ENCODE measurements at places on chromosomes 2 and 18.

DNA sequence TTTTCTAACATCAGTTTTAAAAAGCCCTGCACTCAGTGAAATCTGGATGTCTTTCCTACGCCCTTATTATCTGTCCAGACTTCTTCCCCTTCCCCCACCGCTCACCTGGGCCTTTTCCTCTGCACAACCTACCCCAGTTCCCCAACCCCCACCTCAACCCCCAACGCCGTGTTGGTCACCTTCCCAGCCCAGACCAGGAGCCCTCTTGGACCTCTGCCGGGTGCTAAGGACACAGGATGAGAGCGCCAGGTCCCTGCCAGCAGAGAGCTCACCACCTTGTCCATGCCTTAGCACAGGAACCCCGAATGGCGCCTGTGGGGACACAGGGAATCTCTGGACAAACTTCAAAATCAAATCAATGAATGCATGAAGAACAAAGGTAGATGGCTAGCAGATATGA, 966 bp upstream of the RBM43 start:
- DNase-seq: no peak

DNA sequence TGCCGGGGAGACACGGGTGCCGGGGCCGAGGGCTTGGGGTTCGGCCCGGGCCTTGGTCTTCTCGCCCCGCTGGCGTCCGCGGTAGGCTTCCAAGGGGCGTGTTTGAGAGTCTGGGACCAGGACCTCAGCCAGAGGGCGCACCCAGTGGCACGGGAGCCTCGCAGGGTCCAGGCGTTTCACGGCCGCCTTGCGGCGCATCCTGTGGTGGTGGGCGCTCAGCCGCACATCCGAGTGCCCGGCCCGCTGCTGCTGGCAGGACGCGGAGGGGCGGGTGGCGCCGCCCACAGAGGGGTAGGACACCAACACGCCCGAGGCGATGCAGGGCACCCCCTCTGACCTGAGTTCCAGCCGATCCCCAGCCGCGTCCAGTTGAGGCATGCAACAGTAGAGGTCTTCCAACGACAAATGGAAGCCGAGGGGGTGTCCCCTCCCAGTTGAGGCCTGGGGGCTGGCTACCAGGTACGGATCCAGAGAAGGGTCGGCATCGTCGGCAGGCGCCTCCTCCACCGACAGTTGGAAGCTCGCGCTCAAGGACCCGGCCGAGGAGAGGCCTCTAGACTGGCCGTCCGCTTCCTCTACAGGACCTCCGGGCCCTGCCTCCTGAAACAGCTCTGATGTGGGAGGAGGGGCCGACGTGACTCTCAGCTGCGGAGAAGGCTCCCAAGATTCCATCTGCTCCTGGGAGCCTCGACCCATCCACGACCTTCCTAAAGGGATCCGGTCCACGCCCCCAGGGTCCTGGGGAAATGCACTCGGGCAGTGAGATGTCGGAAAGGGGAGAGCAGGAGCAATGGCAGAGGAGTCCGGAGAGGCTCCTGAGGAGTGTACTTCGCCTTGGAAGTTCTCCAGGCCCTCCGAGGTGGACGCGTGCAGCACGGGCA, 6.3 kb downstream of the C2orf81 start:
- DNase-seq: no peak

DNA sequence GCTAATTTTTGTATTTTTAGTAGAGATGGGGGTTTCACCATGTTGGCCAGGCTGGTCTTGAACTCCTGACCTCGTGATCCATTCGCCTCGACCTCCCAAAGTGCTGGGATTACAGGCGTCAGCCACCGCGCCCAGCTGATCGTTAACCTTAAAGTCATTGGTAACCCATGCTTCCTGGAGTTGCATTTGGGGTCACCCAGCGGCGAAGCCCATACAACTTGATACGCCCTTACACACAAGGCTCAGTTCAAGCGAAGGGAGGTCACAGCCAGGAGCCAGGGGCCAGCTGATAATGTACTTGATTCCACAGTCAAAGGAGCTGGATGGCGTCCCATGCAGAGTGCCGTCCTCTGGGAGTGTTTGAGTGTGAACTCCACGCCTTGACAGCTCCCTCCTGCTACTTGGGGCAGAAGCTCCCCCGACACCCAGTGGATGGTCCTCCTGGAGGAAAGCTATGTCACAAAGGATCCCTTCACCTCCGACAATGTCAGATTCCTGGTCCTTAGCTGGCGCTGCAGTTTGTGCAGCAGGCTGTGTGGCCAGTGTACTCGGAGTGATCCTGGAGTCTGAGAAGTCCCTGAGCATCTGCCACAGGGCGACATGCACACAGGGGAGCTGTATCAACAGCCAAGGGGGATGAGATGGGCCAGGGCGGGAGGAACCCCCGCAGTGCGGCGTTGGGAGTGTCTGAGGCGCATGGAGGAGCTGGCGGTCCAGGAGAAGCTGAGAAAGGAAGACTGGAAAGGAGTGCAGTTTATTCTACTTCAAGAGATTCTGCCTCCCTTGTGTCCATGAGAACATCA, 7.9 kb downstream of the CLHC1 start:
- DNase-seq: peak; percentile 3

DNA sequence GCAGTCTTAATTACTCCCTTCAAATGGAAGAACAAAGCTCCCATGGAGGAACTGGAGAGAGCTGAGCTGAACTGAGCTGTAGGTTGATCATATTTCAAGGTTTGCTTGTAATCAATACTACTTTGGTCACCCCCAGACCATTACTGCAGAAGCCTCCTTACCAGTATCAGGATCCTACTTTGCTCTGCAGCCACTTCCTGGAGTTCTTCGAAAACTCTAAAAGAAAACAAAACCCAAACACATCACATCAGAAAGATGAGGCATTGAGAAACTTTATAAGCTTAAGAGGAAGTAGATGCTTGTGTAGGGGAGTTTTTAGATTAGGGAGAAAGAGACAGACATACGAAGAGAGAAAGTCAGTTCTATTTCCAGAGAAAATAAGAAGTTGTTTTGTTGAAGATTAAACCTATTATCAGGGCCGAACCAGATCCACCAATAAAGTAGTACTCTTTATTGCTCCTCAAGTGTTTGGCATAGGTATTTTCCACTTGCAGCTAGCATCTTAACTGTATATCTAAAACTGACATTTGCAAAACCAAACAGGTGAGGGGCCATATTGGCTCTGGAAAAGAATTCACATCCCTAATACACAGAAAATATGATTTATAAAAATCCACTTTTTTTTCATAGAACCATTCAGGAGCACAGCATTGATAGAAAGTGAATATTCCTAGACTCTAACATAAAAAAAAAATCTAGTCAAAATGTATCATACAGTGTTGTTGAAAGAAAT, 166.9 kb upstream of the KLF7 start:
- no peak for DNase-seq

- no peak for DNase-seq
These were observed 85.4 kb downstream of the ARHGAP28 start for GRCh38 chr18:6814882-6815425.

GRCh38 chr18:74353169-74353775, 37.6 kb downstream of the C18orf63 start:
- peak; percentile 23 for DNase-seq

- DNase-seq: no peak
These were observed 24.3 kb downstream of the STAT4 start for GRCh38 chr2:191126386-191127085.

DNA sequence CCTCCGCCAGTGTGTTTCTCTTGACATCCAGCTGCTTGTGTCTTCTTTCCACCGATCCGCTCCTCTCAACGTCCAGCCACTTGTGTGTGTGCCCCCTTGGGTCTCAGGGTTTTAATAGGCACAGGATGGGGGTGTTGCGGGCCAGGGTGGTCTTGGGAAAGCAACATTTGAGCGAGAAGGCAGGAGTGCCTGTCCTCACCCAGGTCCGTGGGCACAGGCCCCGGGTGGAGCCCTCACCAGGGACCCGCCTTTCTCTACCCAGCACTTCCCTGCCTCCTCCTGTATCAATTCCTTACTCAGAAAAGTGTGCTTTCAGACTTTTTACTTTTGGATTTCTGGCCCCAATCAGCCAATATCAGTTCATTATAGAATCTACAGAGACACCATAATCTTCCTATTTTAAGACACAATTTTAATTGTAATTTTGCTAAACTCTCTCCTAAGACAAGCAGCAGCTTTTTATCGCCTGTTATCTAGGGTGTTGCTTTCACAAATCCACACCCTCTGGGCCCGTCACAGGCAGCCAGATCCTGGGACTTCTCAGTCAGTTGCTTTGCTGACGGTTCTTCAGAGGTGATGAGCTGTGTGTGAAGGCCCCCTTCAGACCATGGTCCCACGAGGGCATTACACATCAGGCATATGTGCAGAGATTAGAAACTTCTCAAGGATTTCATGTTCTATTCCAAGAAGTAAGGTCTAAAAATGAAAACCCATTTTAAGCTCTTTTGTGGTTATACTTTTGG, 96.0 kb upstream of the FHL2 start:
- DNase-seq: no peak

- DNase-seq: no peak
These were observed 94.1 kb downstream of the PTPRM start for GRCh38 chr18:7661207-7661606.

GRCh38 chr2:213086571-213086970, 64.8 kb downstream of the IKZF2 start:
- no peak for DNase-seq

- DNase-seq: no peak
These were observed 113.5 kb downstream of the PHLPP1 start for GRCh38 chr18:62828852-62829251.

DNA sequence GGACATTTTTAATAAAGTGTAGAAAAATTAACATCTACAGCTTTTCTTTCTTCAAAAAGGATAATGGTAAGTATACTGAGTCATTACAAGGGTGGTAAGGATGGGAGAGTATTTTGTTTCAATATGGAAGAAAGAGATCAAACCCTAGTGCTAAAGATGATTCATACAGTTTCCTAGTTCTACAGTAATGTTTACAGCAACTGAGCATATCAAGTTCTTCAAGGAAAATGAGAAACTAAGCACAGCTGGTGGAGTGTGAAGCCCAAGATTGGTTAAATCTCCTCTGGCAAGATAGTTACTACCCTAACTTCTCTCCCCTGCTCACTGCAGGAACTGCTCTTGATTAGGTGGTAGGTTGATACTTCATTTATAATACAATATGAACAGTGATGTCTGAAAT, 467.5 kb downstream of the XIRP2 start:
- DNase-seq: no peak

DNA sequence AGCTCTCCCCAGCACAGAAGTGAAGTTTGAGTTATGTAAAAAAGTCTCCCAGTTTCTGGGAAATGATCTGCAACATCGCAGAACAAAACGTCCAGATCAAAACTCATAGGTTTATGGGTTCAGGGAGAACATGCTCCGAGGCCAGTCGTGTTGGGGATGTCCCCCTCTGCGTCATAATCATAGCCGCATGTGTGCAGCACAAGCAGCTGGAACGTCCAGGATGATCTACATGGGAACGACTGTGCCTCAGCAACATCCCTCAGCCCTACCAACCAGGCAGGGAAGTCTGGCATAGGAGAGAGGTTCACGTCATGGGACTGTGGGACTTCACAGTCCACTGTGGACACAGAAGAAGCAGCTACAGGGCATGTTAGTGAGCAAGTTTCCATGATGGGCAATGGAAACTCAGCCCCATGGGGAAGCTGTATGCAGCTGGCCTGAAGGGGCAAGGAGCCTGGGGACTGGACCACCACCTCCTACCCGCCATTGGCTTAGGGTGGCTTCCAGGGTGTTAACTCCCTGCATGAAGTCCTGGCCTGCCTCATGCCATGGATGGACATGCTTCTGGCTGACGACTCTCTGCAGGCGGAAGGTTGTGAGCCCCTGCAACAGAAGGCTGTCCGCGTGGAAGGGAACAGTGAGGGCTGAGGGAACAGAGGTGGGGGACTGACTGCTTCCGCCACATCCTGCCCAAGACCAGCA, 96.9 kb downstream of the COPS8 start:
- no peak for DNase-seq

GRCh38 chr18:9719421-9719981, 11.4 kb downstream of the RAB31 start:
- DNase-seq: no peak

DNA sequence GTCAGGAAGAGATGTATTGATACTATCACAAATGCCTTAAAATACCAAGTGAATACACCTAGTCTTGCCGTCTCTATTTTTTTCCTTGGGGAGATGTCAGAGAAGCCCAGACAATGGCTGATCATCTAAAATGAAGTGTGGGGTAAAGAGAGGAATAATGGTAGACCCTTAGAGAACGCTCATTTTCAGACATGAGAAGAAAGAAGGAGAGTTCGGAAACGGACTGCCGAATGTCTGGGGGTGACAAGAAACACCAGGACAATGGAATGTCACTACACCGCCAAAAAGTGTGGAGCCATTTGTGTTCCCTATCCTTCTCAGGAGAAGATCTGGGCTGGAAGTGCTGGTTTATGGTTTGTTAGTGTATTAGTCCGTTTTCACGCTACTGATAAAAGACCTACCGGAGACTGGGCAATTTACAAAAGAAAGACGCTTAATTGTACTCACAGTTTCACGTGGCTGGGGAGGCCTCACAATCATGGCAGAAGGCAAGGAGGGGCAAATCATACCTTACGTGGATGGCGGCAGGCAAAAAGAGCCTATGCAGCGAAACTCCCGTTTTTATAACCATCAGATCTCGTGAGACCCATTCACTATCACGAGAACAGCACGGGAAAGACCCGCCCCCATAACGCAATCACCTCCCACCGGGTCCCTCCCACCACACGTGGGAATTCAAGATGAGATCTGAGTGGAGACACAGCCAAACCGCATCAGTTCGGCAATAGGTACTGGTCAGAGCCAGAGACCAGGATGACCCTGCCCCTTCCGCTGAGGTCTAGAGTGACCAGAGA, 743.7 kb downstream of the GALR1 start:
- no peak for DNase-seq

- no peak for DNase-seq
These were observed 24.6 kb downstream of the PRKRA start for GRCh38 chr2:178426388-178426787.

DNA sequence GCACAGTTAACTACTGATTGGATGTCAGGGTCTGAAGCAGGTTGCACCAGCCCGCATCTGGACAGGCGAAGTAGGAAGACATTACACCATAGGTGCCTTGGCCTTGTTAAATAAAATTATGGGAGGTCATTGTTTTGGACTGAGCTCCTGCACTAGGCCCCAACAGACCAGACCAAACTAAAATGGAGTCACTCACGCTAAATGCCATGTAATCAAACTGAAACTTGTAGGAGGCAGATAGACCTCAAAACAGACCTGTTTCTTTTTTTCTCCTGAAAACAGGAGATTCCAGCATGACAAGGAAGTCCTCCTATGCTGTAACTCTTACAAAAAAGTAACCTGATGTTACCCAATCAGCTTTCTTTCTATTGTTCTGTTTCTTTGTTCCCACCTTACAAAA, 15.5 kb upstream of the NFU1 start:
- no peak for DNase-seq

GRCh38 chr2:122750095-122750494, 994.6 kb downstream of the TSN start:
- DNase-seq: no peak

DNA sequence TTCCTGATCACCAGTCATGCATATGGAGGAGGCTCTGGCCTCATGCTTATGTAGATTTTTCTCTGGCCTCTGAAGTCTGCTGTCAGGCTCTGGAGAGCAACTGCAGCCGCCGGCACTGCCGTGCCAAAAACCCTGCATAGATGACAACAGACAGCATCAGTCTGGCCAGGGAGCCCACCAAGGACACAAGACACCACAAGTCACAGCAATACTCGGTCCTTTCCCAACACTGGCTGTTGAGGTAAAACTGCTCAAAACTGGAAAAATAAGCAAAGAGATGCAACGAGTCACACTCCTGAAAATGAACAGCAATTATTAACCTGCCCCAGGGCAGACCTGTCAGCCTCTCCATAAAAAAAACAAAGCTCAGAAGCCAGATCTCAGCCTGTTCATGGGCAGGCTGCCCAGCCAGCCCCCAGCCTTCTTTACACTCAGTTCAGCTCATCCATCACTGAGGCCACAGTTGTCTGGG, 186.0 kb upstream of the RAB6C start:
- DNase-seq: no peak
